Non-pigmented ciliary epithelial cell (primary cell): ENCODE measurements at places on chromosomes 11 and 22.

DNA sequence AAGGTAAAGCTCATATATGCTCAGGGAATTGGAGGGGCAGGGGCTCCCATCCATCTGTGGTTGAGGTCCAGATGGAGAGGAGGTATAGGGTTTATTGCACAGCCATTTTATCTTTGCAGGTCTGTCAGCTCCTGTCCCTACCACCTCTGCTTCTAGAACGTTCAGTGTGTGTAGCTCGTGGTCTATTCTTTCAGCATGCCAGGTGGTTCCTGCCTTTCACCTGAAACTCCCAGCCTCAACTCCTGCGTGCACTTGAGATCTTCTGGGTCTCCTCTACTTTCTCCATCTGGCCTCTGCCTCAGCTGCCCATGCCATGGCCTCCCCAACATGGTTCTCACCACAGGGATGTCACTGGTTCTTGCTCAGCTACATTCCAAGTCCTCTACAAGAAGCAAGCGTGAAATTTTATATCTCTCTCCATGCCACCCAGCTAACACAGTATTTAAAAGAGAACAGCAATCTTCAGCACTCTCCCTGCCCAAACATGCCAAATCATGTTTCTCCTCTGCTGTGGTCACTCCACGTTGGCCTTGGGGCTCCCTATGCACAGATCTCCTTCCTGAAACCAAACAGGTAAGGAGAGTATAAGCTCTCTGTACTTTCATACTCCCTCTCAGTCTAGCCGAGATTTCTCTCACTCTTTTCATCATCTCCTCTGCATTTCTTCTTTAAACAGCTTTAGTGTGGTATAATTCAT is 157.8 kb upstream of the TRPC6 start:
- no peak for DNase-seq

GRCh38 chr11:76615950-76616349 is 54.6 kb downstream of the LRRC32 start:
- no peak for DNase-seq

DNA sequence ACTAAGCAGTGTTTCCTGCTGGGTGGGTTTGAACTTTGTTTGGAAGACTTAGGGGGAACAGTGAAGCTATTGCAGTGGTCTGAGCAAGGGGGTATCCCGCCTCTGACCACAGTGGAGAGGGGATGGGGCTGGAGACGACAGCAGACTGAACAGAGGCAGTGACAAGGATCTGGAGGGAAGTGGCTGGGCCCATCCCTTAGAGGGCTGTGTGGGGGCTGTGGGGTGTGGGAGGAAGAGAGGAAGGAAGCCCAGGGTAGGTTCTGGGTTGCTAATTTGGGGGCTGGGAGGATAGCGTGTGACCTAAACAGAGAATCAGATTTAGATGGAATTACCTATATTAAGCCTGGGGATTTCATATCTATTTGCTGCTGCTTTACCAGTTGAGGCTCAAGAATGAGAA is 70.7 kb downstream of the BMAL1 start:
- no peak for DNase-seq

DNA sequence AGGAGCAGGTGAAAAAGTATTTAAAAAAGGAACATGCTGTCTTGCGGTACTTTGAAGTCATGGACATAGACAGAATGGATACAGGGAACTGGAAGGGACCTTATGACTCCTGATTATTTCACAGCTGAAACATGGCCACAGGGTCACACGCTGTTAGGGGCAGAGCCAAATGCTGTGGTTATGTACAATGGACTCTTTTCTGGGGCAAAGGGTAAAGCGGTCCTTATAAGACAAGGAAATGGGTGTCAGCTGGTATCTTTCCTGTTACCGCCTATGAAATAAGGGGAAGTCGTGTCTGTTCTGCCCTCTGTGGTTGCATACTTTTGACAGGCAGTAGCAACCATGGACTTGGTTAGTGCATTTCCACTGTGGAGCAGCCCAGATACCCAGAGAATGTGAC is 12.8 kb upstream of the ST14 start:
- no peak for DNase-seq

GRCh38 chr11:73507086-73507485 is 90.8 kb downstream of the FAM168A start:
- no peak for DNase-seq

DNA sequence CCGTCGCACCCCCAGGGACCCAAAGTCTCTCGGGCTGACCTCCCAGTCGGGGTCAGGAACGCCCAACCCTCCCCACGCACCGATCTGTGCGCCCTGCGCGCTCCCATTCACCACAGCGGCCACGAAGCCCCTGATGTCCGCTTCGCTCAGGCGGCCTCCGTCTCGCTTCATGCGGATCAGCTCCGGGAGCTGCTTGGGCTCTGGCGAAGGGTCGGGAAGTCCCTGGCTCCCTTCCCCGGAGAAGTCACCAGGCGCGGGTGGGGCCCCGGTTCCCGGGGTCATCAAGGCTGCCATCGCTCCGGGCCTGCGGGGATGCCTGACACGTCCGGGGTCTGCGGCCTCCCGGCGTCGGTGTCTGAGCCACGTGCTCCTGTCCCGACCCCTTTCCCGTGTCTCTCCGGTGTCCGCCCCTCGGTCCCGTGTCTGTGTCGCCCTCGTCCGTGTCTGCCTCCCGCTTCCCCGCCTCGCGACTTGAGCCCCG is 356 bp downstream of the TYMP start:
- DNase-seq: no peak

DNA sequence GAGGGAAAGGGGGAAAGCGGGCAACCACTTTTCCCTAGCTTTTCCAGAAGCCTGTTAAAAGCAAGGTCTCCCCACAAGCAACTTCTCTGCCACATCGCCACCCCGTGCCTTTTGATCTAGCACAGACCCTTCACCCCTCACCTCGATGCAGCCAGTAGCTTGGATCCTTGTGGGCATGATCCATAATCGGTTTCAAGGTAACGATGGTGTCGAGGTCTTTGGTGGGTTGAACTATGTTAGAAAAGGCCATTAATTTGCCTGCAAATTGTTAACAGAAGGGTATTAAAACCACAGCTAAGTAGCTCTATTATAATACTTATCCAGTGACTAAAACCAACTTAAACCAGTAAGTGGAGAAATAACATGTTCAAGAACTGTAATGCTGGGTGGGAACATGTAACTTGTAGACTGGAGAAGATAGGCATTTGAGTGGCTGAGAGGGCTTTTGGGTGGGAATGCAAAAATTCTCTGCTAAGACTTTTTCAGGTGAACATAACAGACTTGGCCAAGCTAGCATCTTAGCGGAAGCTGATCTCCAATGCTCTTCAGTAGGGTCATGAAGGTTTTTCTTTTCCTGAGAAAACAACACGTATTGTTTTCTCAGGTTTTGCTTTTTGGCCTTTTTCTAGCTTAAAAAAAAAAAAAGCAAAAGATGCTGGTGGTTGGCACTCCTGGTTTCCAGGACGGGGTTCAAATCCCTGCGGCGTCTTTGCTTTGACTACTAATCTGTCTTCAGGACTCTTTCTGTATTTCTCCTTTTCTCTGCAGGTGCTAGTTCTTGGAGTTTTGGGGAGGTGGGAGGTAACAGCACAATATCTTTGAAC is 6.8 kb downstream of the MALAT1 start:
- no peak for DNase-seq

DNA sequence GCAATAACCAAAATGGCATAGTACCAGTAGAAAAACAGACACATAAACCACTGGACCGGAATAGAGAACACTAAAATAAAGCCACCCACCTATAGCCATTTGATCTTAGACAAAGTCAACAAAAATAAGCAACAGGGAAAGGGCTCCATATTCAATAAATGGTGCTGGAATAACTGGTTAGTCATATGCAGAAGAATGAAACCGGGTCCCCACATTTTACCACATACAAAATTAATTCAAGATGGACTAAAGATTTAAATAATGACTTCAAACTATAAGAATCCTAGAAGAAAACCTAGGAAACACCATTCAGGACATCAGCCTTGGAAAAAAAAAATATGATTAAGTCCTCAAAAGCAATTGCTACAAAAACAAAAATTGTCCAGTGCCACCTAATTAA is 30.1 kb upstream of the NOX4 start:
- DNase-seq: no peak

DNA sequence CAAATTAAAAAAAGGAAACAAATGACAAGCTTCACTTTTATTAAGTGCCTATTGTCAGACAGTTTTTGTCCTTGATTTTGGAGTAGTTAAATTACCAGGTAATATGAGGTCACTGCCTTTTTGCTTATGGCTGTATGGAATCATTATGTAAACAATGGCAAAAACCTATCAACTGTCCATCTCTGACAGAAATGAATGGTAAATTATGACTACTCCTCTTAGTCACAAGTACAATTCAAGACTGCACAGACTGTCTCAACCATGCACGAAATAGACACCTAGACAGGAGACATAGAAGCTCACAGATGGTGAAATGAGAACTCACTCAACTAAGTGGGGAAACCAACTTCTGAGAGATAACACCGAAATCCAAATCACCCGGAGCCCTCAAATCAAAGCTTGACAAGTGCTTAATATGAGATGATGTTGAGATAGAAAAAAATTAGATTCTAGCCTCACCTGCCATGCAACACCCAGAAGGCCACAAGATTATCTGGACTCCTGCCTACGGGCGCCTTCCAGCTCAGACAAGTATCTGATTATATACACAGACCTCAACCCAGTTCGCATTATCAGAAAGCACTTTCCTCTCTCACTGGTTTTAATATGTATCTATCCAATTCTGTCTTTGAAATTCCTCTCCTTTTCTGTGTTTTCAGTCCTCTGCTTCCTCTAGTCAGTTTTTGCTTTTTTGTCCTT is 199.3 kb downstream of the CADM1 start:
- no peak for DNase-seq

DNA sequence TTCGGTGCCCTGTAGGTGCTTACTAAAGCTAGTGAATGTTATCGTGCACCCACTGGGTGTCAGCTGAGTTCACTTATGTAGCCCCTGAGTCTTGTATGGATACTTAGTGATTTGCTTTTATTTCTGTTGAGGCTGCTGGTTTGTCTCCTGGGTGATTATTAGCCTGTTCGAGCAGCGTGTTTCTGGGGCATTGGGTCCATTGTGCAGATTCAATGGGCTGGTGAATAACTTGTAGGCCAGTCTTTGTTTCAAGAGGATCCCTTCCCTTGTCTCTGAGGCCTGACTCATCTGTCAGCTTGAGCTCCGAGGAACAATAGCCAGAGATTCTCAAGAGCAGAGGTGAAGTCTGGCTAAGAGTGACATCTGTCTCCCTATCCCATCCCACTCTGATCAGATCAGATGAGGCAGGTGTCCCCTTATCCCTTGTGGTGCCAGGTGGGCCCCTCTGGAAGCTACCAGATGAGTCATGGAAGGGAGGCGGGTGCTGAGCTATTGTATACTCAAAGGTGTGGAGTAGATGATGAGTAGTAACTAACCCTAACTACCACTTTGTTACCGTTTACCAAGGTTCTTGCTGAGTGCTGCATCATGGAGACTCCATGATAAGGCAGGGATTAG is 3.7 kb downstream of the MIAT start:
- DNase-seq: no peak

- DNase-seq: no peak
Measured at GRCh38 chr22:36225333-36225922, 13.9 kb downstream of the APOL2 start.
